ENCODE measurements at places on chromosomes 1 and 21.

DNA sequence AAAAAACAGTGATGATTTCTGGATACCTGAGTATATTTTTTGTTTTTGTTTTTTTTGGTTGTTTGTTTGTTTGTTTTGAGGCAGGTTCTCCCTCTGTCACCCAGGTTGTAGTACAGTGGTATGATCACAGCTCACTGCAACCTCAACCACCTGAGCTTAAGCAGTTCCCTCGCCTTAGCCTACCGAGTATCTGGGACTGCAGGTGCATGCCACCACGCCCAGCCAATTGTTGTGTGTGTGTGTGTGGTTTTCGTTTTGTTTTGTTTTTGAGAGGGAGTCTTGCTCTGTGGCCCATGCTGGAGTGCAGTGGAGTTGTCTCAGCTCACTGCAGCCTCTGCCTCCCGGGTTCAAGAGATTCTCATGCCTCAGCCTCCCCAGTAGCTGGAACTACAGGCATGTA, 55.3 kb upstream of the RCC1 start:
- DNase-seq, result peak; percentile 45

DNA sequence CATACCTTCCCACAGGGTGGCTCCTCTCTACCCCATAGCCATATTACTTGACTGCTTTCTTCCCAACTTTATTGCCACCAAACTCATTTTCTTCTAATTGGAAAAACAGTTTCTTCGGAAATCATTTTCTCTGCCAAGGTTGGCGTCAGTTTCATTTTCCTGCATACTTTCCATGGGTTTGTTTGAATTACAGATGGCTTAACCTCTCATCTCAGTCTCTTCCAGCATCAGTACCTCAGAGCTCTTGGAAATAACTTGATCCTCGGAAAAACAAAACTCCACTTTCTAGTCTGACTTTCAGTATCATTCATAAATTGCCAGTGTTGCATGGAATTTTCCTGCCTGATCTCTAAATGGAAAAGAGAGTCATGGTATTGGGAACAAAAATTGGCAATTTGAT, 20.3 kb upstream of the PRDM2 start:
- DNase-seq, result no peak

DNA sequence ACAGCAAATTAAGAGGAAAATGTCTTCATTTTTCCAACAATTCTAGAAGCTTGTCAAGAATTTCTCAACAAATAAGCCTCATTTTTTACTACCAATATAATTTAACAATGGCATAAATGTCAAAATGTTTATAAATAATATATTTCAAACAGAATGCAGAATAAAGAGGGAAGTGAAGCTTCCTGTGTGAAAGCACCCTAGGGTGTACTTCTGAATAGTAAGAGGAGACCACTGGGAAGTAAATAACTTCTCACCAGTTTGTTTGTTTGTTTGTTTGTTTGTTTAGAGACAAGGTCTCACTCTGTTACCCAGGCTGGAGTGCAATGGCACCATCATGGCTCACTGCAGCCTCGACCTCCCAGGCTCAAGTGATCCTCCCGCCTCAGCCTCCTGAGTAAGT, 244.3 kb downstream of the SLC45A1 start:
- DNase-seq, result no peak

DNA sequence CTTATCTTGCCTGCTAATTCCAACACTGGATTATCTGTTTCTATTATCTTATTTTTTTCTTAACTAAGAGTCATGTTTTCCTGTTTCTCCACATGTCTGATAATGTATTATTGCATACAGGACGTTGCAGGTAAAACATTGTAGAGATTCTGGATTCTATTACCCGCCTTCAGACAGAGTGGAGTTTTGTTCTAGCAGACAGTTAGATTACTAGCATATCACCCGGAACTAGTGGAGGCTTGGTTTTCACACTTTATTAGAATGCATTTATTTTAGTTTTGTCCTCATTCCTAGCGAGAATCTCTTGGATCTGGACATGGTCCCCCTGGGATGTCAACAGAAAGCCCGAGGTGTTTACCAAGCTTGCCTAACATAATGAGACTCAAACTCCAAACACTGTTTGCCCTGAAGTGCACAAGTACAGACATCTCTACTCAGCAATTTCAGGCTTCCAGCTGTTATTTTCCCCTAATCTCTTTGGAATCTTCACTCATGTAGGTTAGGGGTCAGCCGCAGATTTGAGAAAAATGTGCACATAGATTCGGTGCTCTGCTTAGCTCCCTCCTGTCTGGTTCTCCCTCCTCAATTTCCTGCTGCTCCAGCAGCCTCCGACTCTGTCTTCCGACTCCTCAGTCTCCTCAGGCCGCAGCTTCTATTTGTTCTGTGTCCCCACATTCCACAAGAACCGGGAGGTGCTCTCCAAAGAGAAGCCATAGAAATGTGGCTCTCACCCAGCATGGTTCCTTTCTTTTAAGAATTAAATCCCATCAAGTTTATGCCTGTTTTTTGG, 36.8 kb upstream of the PTPRF start:
- no peak for DNase-seq

- DNase-seq, result no peak
Observed at GRCh38 chr21:25243808-25244207, 363.5 kb downstream of the MRPL39 start.

DNA sequence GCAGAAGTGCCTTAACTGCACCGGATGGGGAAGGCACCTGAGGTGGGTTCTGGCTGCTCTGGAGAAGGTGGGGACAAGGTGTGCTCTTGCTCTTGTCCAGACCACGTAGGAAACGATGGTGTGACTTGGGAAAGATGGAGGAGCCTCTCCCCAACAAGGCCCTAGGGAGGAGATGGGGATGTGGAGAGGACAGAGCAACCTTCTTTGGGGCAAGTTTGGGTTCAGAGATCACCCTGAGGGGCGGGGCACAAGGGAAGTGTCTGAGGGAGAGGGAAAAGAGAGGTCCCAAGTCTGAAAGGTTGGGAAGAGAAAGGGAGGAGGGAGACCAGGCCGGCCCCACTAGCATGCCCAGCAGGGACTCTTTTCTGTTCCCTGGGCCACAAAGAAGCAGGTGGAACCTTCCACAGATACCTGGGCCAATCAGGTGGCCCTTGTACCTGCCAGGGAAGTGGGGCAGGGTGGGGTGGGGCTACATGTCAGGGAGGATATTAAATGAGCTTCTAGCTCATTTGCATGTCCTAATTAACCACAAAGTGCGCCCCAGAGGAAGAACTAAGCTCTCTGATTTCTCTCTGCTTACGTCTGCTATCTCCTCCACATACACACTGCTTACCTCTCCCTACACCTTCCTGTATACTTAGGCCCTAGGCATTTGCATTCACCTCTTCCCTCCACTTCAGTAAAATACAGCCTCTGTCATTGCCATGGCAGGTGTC, 15.9 kb downstream of the INKA2 start:
- DNase-seq, result no peak

DNA sequence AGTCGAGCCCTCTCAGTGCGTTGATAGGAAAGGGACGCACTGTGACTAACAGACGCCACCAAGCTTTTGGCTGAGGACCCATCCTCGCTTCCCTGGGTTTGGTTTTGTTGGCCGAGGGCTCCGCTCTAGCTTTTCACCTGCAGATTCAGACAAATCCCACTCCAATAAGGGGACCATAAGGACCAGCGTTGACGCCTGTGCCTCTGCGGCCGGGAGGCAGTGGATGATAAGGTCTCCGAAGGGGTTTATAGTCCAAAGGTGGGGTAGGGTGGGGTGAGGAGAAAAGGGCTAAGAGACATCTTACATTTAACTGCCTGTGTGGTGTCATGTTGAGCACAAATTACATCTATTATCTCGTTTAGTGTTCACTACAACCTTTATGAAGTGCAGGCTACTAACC, 760 bp downstream of the PEX14 start:
- DNase-seq, result no peak

DNA sequence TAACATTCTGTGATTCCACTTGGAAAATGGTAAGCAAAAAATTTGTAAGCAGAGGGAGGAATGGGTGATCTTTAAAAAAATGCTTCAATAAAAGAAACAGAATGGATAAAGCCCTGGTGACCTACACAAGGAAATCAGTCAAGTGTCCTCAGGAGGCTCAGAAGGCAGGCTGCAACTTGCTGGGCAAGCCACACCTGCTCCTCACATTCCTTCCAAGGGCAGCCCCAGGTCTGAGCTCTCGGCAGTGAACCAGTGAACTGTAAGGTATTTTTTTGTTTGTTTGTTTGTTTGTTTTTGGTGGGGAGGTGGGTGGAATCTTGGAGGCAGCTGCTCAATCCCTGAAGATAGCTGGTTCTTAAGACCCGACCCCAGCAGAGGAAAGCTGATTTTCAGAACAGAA, 4.4 kb downstream of the TACSTD2 start:
- no peak for DNase-seq

DNA sequence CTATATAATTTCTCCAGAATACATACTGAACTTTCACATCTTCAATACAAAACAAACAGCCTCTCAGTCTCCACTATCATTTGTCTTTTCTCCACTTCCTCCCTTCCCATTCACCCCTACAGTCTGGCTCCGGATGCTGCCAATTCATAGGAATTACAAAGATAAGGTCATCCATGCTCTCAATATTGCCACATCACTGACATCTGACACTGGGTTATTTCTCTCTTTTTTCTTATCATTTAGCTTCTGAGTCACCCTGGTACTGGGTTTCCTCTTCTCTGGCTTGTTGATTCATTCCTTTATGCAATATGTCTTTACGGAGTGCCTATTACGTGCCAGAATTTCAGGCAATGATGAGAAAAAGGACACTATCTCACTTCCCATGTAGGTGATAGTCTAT, 3.1 kb upstream of the SH3BP5L start:
- no peak for DNase-seq

DNA sequence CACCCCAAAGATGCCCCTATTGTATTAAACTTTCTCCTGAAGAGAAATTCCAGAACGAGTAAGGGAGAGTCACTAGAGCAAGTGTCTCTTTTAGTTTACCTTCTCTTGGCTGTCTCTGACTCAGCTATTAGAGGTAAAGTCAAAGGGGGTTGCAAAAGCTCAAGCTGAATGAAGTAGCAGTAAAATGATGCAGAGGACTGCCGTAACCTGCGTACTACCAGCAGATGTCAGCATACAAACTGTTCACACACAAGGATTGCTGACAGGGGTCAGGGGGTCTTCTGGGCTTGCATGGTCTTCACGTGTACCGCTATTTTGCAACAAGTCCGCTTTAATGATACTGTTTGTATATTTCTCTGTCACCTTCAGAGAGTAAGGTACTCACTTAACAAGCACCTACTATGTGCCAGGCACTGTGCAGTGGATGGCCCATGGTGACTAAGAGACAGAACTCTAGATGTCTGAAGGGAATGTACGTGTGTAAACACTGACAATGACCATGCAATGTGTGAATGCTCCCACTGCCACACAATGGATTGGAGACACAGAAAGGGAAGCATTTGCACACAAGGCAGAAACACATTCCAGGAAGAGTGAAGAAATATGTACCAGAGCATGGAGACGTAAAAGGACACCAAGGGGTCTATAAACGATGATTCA, 34.9 kb downstream of the CHML start:
- DNase-seq, result no peak

- peak; percentile 81 for DNase-seq
Observed at GRCh38 chr1:12604114-12604874, 13.7 kb downstream of the DHRS3 start.

DNA sequence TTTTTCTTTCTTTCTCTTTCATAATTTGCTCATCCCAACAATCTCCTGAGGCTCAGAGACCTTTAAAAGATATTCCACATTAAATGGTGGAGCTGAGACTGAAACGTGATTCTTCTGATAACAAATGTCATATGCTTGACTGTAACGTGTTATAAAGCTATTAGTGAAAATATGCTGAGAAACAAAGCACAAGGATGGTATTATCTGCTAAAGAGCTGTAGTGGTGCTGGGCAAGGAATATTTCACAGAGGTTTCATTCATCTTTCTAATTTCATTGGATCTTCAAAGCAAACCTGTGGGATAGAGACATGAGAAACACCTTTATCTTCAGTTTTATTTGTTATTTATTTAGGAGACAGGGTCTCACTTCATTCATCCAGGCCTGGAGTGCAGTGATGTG, 98.1 kb upstream of the WLS start:
- DNase-seq, result no peak

GRCh38 chr1:167761400-167761799, 39.6 kb downstream of the MPZL1 start:
- no peak for DNase-seq

DNA sequence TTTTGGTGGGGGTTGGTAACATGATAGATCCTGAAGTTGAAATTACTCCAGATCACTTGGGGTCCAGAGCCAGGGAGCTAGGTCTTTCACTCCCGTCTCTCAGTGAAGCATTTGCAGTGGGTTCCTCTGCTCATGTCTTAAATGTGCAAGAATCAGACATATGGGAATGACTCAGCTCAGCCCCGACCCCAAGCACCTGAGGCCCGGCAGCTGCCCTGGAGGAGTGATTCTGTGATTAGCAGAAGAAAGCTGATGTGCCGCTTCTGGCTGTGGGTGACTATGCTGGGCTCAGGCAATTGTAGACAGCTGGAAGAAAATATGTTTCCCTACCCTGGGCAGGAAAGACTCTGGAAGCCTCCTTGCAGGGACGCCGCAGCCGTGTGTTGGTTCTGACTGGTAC, 601.7 kb downstream of the NPHP4 start:
- no peak for DNase-seq

DNA sequence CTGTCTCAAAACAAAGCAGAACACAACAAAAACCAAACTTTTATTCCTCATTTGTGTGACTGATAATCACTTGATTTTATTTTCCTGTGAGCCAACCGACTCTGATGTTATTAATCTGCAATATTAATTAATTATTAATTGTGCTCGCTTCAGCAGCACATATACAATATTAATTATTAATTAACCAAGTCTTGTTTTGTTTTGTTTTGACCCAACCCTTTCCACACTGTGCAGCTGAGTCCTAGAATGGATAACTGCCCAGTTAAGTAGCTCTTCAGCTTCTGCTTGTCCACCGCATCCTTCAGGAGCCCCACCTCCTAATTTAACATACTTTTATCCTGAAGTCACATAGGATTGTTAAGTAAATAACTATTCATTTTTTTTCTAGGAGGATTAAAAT, 47.4 kb upstream of the EXO1 start:
- DNase-seq, result no peak

- no peak for DNase-seq
Observed at GRCh38 chr1:41371630-41372599, 10.7 kb downstream of the FOXO6 start.

GRCh38 chr1:185528084-185528676, 206.0 kb upstream of the HMCN1 start:
- DNase-seq, result no peak

DNA sequence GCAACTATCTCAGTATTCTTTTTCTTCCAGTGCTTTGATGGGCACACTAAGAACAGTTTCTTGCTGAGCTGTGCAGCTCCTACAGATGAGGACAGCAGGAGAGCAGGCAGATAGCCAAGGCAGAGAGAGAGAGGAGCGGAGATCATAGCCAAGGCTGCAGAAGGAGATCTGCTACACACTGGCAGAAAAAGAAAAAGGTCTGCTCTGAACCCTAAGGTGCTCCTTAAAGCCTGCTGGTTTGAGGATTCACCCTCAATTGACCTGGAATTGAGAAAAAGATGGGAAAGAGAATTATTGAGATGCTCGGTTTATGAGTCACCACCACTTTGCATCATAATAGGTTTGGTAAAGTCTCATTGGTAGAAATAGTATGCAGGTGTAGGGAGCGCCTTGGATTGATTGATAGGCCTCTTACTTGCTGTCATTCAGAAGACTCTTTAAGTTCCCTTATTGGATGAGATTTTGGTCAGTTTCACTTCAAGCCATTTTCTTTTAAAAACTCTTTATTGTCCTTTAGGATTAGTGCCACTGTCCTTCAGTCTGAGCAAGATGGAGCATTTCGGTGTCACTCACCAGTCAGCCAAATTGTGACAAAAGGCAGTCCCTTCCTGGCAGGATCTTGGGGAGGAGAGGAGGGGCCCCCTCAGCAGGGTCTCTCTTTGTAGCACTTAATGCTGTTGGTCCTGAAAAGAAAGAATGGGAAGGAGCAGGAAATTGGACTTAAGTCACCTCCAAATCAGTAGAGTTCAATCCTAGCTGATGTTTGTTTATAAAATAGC, 685.0 kb downstream of the ADGRL2 start:
- no peak for DNase-seq
